HuH-7 (cell line): ENCODE measurements at places on chromosomes 16 and 17.

GRCh38 chr17:14752011-14752410 is 451.1 kb downstream of the HS3ST3B1 start:
- no peak for DNase-seq

- no peak for DNase-seq
These were observed 14.9 kb downstream of the RBFOX3 start for GRCh38 chr17:79595921-79596320.

GRCh38 chr17:76480632-76481031 is 13.2 kb downstream of the AANAT start:
- DNase-seq, result no peak

DNA sequence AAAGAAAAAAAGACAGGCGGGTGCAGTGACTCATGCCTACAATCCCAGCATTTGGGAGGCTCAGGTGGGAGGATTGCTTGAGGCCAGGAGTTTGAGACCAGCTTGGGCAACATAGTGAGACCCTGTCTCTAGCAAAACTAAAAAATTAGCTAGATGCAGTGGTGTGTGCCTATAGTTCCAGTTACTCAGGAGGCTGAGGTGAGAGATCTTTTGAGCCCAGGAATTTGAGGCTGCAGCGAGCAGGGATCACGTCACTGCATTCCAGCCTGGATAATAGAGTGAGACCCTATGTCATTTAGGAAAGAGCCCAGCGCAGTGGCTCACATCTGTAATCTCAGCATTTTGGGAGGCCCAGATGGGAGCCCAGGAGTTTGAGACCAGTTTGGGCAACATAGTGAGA is 126.6 kb downstream of the CMIP start:
- no peak for DNase-seq

- DNase-seq, result no peak
These were observed 18.2 kb downstream of the ALOX15 start for GRCh38 chr17:4623249-4623648.

DNA sequence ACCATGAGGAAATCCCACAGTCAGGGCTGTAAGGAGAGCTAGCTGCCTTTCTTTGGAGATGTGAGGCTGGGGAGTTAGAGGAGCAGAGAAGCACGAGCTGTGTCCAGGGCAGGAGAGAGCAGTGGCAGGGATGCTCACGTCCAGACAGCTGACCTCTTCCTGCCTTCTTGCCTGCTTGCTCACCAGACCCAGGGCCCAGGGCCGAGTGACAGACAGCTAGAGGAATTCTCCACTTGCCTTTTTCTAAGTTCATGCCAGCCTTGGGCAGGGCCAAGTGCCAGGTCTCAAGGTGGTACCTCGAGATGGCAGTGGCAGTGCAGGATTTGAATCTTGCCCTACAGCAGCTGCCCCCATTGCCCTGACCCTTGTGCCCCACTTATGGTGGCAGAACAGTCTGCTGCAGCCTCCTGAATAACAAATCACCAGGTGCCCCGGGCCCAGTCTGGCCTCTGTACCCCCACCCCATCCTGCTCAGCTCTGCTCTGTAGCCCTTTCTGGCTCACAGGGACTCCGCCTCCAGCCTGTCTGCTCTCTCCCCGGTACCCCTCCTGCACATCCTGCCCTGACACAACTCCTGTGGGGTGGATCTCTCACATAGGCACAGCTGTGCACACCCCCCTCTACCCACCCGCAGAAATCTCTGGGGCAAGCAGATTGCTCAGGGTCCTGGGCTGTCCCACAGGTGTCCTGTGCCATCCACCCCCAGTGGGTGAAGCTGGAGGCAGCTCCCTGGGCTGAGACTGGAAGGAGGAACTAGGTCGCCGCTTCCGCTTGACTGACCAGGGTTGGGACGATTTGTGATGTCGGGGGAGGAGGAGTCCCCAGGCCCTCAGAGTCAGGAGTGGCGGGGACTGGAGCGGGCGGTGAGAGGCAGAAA is 25.9 kb downstream of the GRIN2C start:
- no peak for DNase-seq

- peak; percentile 36 for DNase-seq
These were observed 831 bp upstream of the RCVRN start for GRCh38 chr17:9905902-9906301.

DNA sequence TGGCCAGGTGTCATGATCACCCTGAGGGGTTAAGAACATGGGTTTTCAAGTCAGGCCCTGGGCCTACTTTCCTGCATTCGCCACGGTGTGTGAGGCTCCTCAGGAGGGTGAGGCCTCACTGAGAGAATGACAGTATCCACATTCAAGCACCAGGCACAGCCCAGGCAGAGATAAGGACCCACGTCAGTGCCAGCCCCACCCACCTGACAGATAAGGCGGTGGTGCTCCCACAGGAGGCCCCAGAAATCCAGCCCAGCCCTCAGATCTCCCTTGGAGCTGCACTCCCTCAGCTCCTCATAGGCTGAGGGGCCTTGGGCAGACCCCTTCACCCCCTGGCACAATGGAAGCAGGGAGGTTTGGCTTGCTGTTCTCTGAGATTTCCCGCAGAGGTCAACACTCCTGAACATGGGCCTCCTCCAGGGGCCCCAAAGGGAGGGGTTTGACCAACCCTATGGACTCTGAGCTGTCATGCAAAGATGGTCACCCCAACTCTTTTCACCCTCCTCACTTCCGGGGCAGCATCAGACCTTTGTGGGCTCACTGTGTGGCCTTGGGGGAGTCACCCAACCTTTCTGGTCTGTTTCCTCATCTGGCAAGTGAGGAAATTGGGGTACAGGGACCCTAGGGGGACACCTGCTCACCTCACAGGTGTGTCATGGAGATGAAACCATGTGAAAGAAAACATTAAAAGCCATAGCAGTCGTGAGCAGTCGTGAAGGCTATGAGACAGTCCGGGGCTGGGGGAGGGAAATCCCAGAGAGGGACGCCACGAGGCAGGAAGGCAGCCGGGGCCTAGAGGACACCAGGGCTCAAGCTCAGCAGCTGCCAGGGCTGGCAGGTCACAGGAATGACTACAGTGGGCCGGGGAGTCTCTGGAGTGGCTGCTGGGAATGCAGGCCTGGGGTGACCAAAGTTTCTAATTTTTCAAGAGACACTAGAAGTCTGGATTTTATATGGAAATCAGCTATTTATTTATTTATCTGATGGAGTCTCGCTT is 15.4 kb downstream of the PLLP start:
- peak; percentile 71 for DNase-seq

- no peak for DNase-seq
These were observed 43.8 kb downstream of the RMI2 start for GRCh38 chr16:11389083-11389482.

DNA sequence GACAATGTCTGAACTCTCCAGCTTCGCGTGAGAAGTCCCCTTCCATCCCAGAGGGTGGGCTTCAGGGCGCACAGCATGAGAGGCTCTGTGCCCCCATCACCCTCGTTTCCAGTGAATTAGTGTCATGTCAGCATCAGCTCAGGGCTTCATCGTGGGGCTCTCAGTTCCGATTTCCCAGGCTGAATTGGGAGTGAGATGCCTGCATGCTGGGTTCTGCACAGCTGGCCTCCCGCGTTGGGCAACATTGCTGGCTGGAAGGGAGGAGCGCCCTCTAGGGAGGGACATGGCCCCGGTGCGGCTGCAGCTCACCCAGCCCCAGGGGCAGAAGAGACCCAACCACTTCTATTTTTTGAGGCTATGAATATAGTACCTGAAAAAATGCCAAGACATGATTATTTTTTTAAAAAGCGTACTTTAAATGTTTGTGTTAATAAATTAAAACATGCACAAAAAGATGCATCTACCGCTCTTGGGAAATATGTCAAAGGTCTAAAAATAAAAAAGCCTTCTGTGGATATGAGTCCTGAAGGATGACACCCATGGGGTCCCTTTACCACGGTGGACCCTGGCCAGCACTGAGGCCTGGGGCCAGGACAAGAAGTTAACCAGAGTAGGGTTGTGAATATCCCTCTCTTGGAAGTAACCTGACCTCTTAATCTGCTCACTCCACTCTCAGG is 10.5 kb upstream of the ITGAD start:
- peak; percentile 84 for DNase-seq

DNA sequence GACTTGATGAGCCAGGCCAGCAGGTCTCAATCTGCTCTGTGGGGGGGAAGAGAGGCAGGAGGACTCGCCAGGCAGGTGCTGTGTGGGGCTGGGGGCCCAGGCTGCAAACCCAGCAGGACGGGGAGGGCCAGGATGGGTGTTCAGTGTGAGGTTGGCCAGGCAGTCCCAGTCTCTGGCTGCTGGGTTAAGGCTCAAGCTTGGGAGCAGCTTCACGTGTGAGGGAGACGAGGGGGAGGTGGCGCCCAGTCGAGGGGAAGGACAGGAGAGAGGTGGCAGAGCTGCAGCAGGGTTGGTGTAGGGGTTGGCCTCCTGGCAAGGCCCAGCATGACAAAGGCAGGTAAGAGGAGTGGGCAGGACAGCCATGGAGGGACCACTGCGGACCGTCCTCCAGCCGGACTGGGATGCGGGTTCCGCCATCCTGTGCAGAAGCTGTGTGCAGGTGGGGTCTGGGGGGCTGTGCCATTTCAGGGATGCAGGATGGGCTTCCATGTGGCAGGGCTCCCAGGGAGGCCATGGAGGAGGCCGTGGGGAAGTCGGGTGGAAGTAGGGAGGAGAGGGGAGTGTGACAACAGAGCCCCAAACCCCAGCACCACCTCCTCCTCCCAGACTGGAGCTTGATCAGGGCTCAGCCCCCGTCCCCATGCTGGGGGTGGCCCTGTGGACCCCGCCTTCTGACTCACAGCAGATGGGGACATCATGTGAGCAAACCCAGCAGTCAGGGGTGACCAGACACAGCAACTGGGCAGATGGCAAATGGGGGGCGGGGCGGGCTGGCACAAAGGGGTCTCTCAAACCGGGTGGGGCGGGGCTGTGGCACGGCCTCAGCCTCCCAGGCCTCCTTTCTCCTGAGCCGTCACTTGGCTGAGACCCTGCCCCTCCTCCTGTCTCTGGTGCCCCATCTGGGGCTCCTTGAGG is 2.8 kb downstream of the ADGRG1 start:
- no peak for DNase-seq

GRCh38 chr17:32627239-32627996 is 140.6 kb downstream of the CDK5R1 start:
- DNase-seq, result no peak

DNA sequence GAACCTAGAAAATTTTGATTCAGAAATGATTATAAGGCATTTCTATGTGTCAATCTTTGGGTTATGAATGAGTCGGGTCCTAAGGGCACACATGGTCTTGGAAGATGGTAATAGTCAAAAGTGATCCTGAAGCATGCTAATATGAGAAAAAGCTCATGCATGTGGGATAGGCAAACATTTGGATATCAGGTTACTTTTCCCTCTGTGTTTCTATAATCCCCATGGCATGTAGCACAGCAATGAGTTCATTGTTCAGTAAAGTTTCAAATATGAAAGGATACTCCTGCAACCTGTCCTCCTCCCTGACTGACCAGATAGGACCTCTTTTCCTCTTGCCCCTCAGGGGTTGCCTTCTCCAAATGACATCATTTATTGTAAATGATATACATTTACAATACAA is 249.9 kb upstream of the MON1B start:
- DNase-seq, result no peak

DNA sequence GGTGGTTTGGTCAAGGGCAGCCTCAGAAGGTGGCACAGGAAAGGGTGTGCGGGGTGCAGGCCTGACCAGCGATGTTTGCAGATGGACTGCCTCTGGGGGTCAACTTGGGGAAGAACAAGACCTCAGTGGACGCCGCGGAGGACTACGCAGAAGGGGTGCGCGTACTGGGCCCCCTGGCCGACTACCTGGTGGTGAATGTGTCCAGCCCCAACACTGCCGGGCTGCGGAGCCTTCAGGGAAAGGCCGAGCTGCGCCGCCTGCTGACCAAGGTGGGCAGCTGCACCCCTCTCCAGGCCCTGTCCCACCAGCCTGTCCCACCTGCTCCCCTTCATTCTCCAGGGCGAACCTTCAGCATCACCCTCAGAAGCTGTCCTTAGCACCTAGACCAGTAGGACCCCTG is 12.5 kb downstream of the DHODH start:
- peak; percentile 39 for DNase-seq

DNA sequence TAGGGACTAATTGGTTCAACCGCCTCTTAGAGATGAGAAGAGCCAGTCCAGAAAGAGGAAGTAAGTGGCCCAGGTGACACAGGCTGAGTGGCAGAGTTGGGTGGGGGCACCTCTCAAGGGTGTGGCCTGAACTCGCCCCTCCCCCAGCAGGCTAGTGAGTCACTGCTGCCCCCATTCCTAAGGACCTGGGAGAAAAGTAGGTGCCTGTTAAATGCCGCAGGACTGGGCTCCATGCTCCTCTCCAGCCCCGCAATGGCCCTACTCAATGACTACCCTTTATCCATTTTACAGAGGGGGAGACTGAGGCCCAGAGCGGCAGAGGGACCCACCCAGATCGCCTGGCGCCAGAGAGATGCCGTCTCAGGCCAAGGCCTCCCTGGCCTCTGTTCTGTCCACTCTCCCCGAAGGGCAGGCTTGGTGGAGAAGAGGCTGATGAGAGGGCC is 8.1 kb downstream of the TMEM235 start:
- DNase-seq, result no peak

DNA sequence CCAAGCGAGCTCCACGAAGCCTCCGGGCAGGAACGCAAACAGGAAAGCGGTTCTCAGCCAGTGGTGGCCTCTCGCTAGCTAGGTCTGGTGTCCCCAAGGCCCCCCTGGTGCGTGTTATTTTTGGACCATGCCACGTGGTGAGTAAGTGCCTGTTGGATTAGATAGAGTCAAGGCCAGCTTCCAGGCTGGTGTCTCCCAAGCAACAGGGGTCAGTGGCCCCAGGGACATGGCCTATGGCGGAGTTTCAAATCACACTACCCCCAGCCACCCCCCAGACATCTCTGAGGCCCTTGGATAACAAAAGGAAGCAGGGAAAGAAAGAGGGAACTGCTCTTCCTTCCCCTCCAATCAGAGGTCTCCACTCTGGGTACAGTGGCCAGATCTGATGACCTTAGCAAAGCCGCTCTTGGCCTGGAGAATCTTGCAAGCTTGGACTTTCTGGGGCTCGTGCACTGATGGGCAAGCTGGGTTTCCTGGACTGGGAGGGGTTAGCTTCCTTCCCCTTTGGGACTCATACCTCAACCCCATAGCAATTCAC is 58.2 kb downstream of the MAF start:
- DNase-seq, result no peak

DNA sequence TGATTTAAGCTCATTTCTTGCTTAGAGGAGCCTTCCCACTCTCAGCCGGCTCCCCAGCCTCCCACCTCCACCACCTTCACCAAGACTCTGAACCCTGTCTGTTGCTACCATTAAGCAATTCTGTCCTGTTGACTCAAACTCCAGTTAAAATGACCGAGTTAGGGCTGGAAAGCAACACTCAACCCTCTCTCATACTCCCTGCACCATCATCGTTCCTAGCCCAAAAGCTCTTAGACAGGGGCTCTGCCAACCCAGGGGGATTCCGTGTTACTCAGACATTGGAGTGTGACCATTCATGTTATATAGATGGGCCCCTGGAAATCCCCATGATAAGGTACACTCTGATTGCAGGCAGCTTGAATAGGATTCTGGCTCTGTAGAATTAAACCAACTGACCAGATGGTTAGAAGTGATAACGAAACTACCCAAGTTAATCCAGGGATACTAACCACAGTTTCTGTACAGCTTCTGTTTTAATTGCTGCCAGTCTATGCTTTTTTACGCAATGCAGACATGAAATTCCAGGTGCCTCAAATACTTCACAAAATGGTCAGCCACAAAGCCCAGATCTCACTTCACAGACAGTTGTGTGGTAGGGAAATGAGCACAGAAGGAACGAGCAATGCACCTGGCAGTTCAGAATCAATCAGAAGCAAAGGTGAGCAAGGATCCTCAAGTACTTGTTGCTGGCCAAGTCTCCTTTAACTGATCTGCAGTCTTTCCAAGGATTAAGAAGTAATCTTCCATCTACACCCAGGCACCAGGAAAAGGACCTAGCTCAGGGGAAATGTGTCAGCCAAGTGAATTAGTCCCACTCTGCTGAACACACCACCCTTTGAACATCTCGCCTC is 2.1 kb downstream of the SSTR2 start:
- peak; percentile 71 for DNase-seq
